ENCODE measurements at places on chromosomes 6 and 20.

GRCh38 chr6:47007657-47008396 lies 34.3 kb downstream of the ADGRF1 start:
- no peak for DNase-seq

- DNase-seq, result no peak
These were observed 31.9 kb upstream of the THEMIS start for GRCh38 chr6:127932708-127933107.

DNA sequence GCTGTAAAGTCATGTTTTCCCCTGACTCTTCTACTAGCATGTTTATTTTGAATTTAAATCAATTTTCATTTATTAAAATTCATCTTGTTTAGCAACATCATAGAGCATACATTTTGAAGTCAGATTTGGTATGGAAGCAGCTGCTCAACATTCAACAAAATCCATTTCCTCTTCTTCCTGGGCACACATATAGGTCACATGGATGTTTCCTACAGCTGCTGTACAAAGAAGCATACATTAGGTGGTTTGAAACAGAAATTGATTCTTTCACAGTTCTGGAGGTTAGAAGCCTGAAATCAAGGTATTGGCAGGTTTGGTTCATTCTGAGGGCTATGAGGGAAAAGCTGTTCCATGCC lies 495.2 kb downstream of the RFPL4B start:
- DNase-seq, result no peak

- DNase-seq, result no peak
These were observed 70.8 kb upstream of the SRSF6 start for GRCh38 chr20:43386878-43387277.

- no peak for DNase-seq
These were observed 113.9 kb upstream of the CST7 start for GRCh38 chr20:24835195-24835594.

DNA sequence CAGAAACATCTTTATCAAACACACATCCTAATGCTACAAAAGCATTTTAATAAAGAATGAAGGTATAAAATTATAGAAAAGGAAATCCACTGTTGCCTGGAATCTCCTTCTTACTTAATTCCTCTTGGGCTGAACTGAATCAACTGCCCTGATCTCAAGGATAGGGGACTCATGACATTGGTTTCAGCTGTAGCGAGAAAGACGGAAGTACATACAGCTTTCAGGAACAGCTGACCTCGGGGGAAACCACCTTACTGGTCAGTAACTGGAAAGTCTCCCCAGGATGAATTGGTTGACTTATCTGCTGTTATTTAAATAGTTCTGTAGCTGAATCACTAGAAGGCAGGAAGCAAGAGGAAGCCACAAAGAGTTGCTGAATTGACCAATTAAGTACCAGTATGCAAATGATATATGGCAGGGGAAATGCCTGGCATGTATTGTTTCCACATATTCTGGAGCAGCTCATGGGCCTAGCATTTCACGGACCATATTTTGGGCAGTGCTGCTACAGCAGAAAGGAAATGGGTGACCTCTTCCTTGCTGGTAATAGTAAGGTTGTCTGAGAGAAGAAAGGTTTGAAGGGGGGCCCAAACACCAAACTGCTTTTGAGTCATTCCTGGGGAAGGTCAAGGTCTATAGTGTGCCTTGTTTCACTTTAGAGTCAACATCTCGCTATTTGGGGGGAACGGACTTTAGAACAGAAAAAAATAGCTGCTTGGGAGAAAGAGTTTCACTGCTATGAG lies 43.7 kb upstream of the MAP7 start:
- DNase-seq, result peak; percentile 75

Measured in T-helper 2 cell treated with Interferon-gamma antibody and Interleukin-4, amounts not matched to agents 5 μg/mL and 100 μg/mL, for 36 hours (primary cell).